ENCODE measurements at places on chromosomes 3 and 15.
A peak's percentile ranks its signal among the peaks of the same experiment; 100 is the strongest.

- DNase-seq = no peak
Observed at GRCh38 chr15:44075535-44075934, 119.5 kb downstream of the FRMD5 start.

DNA sequence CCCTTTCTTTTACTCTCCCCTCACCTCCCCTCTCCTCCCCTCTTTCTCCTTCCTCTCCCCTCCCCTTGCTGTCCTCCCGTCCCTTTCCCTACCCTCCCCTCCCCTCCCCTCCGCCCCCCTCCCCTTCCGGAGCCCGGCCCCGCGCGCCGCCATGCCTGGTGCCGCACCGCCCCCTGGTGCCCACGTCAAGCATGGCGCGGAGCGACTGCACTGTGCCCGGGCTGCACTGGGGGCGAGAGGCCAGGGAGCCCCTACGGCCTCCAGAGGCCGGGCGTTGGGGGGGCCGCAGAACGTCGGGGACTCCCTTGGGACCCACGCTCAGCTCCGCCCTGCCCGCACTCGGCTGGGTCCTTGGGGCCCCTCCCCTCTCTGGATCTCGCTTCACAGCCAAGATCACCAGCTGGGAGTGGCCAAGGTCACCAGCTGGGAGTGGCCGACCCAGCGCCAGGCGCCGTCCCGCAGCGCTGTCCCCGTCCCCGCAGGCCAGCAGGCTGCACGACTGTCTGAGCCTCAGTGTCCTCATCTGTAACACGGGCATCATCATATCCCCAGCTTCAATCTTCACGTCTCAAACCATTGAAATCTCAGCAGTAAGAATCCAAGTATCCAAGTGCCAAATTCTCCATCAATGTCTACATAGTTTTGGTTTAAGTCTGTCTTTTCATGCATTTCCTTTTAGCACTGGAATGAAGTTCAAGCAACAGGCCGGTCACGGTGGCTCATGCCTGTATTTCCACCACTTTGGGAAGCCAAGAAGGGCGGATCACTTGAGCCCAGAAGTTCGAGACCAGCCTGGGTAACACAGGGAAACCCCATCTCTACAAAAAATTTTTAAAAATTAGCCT is 42.5 kb downstream of the TPRA1 start:
- DNase-seq = peak; percentile 54

DNA sequence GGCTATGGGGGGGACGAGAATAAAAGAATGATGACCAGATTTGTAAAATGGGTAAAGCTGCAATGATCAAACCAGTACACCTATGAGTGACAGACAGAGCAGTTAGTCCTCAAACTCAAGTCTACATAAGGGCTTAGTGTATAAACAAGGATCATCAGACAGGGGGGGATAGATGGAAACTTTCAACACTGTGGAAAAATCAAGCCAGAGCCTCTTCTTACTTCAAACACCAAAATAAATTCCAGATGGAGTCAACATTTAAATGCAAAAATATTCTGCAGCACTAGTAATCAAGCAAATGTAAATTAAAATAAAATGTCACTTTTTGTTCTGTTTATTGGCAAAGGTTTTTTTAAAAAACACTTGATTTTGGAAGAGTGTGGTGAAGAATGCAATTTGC is 205.9 kb upstream of the RGMA start:
- no peak for DNase-seq

- DNase-seq = no peak
Observed at GRCh38 chr3:162769564-162769963, 1273.0 kb downstream of the OTOL1 start.

DNA sequence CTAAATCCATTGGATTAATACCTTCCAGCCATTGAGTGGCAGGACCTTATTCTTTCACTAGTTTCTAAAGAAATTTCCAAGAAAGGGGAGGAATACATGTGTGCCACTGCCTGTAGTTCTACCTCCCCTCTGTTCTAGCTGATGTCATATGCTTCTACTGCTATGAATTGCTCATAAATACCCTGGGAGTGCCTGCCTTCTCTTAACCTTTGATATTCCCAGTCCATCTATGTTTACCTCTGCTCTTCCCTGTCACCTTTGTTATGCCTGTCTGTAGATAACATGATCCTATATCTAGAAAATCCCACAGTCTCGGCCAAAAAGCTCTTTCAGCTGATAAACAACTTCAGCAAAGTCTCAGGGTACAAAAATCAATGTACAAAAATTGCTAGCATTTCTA is 486.9 kb upstream of the ARRDC4 start:
- DNase-seq = no peak

DNA sequence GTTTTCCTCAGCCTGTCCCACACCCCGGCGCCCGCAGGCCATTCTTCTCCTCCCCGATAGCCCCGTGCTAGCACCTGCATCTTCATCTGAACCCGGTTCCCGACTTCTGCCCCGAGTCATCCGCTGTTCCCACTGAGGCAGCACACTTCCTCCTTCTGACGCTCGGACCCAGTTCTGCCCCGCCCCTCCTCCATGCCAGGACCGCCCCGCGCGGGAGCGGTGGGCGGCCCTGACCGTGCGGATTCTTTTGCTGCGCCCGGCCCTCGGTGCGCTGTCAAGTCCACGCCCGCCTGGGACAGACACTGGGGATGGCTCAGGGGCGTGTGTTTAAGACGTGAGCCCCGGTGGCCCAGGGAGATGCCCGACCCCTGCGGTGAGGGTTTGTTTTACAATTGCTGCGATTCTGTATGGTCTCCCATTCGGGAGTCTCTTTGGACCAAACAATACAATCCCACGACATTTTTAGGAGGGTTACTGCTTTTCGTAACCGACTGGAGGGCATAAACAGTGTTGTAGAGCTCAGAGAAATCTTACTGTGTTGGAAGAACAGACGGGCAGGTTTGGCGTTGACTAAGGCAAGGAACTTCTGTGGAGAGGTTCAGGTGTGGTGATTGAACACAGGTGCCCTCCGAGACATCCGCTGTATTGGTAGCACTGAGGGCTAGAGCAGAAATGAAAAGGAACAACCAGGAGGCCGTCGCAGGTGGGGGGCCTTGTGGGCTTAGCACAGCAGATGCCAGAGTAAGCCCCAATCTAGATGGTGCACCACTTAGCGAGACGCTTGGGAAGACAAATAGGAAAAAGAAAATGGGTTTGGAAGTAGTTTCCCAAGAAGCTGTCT is 716 bp downstream of the PTPN23 start:
- peak; percentile 41 for DNase-seq

DNA sequence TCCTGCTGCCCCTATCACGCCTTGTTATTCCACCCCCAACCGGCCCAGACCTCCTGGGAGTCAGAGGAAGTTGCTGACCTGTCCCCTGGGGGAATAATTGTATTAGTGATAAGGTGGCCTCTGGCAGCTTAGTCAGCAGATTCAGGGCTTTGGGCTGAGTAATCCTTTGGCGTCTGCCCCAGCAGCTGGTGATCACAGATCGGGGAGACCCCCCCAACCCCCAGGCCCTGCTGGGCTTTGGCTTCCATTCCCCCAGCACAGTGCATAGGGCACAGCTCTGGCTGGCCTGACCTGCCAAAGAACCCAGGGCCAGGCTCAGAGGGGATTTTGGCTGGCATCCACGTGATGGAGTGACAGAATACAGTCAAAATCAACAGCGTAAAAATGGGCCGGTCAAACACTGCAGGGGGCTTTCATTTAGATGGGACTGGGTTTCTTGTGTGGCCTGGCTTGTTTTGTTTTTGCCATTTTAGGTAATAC is 3.9 kb upstream of the NR2E3 start:
- DNase-seq = no peak

Data from stimulated activated CD8-positive, alpha-beta memory T cell treated with anti-CD3 and anti-CD28 coated beads, Interleukin-4, amount 100 ng/mL, for 1 hour (primary cell).